ENCODE measurements at places on chromosomes 7 and 10.

DNA sequence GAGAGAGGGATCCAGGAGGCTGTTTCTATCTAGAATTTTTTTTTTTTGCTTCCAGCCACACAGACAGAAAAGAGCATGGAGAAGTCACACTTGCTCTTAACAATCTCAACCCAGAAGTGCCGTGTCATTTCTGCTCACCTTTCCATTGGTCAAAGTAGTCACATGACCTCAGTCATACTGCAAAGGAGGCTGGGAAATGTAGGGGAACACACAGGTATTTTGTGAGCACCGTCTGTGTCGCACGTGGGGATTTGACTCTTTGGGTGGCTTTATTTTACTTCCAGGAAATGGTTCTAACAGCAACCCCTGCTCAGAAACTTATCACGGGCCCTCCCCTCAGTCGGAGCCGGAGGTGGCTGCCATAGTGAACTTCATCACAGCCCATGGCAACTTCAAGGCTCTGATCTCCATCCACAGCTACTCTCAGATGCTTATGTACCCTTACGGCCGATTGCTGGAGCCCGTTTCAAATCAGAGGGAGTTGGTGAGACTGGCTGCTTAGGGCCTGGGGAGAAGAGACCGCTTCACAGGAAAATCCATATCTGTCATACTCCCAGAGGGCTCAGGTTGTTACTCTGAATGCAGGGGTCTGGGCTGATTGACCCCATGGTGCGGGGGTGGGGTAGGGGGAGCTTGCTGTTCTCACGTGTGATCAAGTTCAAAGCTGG is 13.1 kb upstream of the CPA1 start:
- DNase-seq = no peak

DNA sequence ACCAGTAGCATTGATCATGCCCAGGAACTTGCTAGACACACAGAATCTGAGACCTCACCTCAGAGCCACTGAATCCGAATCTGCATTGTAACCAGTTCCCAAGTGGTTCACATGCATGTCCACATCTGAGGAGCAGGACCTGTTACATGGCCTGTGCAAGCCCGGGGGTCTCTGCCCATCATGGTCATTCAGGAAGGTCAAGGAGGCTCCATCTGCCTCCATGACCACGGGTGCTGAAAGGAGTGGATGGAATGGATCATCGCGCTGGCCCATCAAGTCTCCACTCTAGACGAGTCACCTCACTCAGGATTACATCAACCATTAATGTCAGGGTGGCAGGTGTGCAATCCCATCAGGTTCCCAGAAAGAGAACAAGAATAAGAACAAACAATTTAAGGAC is 85.8 kb upstream of the ADAM12 start:
- no peak for DNase-seq

DNA sequence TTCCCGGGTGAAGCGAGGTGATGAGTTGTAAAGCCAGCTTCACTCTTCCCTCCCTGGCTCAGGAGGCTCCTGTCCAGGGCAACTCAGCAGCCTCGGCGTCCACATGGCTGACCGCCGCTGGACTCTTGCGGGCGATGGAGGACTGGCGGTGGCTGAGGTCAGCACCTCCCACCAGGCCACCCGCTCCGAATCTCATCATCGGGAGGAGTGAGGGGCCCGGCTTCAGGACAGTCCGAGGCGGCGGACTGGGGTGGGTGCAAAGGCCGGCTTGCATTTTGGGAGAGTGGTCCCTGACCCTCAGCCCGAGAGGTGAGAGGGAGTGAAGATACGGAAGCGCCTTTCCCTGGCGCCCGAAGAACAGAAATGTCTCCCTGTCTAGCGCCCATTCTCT is 759 bp downstream of the DNAJB12 start:
- DNase-seq = peak; percentile 48

- no peak for DNase-seq
Observed at GRCh38 chr10:98366062-98366530, 48.9 kb downstream of the PYROXD2 start.

DNA sequence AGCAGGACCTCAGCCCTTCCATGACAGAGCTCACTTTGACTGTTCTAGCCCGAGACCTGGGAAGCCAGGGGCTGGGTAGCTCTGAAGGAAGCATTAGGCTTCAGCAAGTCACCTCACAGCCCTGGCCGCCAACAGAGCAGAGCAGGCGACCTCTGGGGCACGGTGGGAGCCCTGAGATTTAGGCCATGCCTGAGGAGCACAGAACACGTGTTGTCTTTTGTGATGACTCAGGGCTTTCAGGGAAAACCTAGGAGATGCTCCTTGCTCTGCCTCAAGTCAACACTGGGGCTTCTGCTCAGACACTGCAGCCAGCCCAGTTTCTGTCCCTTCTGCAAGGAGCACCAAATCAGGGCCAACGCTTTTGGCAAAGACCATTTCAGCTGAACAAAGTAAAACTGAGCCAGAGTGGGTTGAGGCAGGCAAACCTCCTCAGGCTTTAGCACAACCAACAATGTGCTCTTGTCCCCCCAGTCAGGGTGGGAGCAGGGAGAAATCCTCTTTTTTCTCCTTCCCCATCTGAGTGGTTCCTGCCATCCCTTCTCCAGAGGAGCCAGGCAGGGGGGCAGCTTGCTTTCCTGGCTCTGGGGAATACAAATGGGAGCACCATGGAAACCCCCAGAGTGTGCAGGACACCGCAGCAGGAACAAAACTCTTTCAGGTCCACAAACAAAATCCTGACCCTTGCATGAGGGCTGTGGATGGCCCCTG is 14.4 kb downstream of the CAMK2G start:
- no peak for DNase-seq

GRCh38 chr7:74573512-74573911 is 84.0 kb upstream of the GTF2I start:
- no peak for DNase-seq

DNA sequence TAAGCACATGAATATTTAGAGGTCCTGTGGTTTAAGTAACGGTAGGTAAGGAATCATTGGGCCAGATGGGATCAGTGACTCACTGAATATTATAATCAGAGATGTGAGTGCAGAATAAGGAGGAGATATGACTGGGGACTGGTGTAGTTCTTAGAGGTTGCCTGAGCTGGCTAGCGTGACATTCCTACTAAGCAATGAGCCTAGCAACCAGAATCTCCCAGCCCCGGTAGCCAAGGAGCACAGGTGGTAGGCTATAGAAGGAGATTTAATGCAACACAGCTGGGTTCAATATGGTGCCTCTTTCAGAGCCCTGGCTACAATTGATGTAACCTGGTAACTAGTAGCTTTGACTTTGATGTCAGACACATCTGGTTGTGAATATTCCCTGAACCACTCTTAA is 641.6 kb downstream of the AUTS2 start:
- no peak for DNase-seq

- DNase-seq = no peak
Observed at GRCh38 chr10:93224005-93224779, 150.5 kb downstream of the CYP26A1 start.

DNA sequence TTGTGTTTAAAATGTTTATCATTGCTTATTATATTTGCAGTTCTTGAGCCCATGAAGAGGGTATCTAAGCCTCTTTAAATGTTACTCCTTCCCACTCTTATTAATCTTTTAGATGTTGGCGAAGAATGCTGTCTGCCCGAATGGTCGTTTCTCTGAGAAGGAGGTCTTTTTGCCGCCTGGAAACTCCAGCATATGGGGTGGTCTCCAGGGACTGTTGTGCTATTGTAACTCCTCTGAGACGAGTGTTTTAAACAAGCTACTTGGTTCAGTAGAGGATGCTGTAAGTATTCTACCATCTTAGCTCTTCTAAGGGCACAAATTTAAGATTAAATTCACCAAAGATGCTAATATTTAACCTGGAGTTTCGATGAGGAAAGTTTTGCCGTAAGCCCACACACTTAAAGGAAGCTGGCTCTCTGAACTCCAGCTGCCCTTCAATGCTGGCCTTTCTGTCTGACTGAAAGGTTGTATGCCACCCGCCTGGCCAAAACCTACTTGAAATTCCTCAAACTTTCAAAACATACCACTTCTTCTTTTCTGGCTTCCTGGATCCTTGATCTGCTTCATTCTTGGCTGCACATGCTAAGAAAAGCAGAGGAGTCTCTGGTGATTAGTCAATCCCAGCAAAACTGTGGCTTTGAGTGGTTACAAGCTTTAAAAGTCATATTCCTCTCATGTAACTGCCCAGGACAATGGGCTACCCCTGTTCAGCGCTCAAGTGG is 74.7 kb downstream of the ABCA13 start:
- DNase-seq = no peak

- no peak for DNase-seq
Observed at GRCh38 chr7:22061775-22062174, 116.1 kb upstream of the CDCA7L start.

DNA sequence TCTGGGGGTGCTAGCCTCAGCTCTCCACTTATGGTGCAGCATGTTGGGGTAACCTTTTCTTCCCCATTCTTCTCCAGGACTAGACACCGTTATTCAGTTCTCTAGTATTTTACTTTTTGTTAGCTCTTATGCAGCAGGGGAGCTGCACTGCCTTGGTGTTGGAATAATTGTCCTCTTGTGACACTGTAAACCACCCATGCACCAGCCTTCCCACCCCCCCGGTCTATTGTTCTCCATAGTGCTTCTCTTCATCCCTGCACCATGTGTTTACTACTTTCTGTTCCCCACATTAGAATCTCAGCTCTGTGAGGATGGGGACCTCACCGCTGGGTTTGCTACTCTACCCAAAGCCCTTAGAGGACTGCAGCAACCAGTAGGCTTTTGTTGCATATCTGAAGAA is 230.7 kb downstream of the RPS24 start:
- DNase-seq = no peak

GRCh38 chr10:44470784-44471183 is 85.9 kb upstream of the CXCL12 start:
- no peak for DNase-seq

GRCh38 chr10:120961795-120962755 is 110.9 kb downstream of the WDR11 start:
- no peak for DNase-seq

DNA sequence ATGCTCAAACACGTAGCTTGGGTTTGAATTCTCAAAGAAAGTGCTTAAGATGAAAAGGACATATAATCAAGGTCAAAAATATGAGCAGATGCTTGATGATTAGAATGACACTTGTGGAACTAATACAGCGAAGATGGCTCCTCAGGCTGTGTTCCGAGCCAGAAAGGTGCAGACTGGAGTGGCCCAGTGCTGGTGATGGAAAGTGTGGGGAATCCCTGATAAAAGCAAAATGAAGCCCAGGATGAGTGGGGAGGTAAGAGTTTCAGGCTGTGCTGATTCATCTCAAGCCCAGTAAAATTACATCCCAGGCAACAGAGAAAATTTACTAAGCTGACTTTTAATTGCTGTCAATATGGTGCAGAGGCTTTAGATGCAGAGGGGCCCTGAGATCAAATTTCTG is 77.8 kb upstream of the IKZF1 start:
- DNase-seq = no peak

DNA sequence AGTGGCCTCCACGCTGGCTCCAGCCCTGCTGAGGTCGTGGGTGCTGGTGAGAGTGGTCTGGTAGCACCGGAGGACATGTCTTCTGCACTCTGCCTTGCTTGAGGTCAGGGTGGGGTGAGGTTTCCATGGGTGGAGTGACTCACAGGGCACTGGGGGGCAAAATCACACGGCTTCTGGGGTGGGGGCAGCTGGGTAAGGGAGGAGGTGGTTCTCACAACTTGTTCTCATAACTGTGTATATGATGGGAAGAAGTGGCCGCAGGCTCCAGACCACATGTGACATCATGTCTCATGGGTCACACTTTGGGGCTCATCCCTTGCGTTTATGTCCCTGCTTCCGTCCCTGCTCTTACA is 884 bp upstream of the PRF1 start:
- DNase-seq = no peak

- peak; percentile 68 for DNase-seq
Observed at GRCh38 chr7:5139998-5140397, 50.0 kb upstream of the WIPI2 start.

DNA sequence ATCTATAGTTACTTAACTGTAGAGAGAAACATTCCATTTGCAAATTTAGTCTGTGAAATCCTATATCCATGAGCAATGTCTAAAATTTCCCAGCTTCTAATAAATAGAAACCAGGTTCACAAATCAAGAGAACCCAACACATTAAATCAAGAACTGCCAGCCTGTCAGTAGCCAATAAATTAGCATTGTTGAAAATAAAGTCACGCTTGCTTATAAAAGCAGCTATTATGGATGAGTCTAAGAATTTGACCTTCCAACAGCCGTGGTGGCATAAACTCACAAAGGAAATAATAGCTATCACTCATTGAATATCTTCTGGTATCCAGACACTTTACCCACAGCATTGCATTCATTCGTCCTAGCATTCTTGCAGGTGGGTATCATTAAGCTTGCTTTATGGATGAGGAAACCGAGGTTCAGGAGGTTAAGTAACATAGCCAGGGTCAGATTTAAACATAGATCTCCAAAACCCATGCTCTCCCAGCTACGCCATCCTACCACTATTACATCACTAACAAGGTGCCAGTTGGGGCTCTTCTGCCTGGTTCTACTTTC is 260.1 kb upstream of the YAE1 start:
- no peak for DNase-seq

DNA sequence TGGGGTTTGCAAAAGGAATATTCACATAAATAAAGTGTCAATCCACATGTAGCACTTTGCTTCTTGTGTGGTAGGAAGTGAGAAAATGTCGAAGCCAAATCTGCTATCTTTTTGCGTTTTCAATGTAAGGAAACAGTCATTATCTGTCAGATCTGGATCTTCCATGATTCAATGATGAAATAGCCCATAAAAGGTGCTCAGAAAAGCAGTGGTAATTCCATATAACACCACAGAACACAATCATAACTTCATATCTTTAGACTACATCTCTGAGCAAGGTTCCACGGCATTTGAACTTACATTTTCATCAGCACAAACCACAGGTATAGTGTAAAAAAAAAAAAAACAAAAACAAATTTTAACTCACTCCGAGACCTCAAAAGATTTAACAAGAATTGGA is 39.9 kb upstream of the EGR2 start:
- no peak for DNase-seq
